Endothelial cell of coronary artery (primary cell): ENCODE measurements at places on chromosomes 4 and X. TPM values are rescaled to one million over a fixed set of nuclear protein-coding genes. Genes with fewer than 3 reads are reported as not detected.

DUX4 gene
- total RNA-seq: not detected in 2 replicates

NRK gene
- total RNA-seq: 0.18 and 0.28 TPM in 2 replicates

MAGEA1 gene
- total RNA-seq: not detected in 2 replicates

DGKK gene
- total RNA-seq: not detected in 2 replicates

GPRASP1 gene
- total RNA-seq: 0.99 and 2.2 TPM in 2 replicates

ARFIP1 gene
- 31.5 and 35.2 TPM in 2 replicates for total RNA-seq

BEND2 gene
- total RNA-seq: not detected in 2 replicates

NLGN3 gene
- 0.09 TPM in 2 replicates for total RNA-seq

TKTL1 gene
- not detected in 2 replicates for total RNA-seq

CTSO gene
- 3.6 and 5.7 TPM in 2 replicates for total RNA-seq

CENPU gene
- total RNA-seq: 7.1 and 23.0 TPM in 2 replicates

NAA11 gene
- not detected in 2 replicates for total RNA-seq

OTUD4 gene
- total RNA-seq: 21.7 and 26.1 TPM in 2 replicates

CBR4 gene
- 13.9 and 15.5 TPM in 2 replicates for total RNA-seq

LRAT gene
- under 0.01 TPM in 1 of 2 replicates, not detected in the other for total RNA-seq

ADGRA3 gene
- 17.4 and 22.1 TPM in 2 replicates for total RNA-seq

GJB1 gene
- not detected in 2 replicates for total RNA-seq

AADAT gene
- 0.81 and 1.0 TPM in 2 replicates for total RNA-seq

SERPINA7 gene
- total RNA-seq: not detected in 2 replicates

ATP8A1 gene
- total RNA-seq: 9.4 and 27.2 TPM in 2 replicates

SYP gene
- total RNA-seq: 0.09 and 0.28 TPM in 2 replicates

SSX2B gene
- total RNA-seq: not detected in 2 replicates

CCSER1 gene
- total RNA-seq: 2.3 and 4.4 TPM in 2 replicates

RBM47 gene
- total RNA-seq: 0.09 TPM in 1 of 2 replicates, not detected in the other

XIAP gene
- total RNA-seq: 40.7 and 41.0 TPM in 2 replicates

GABRE gene
- total RNA-seq: 2.6 and 9.9 TPM in 2 replicates

HSFX2 gene
- total RNA-seq: 0.18 and 0.28 TPM in 2 replicates

IL1RAPL2 gene
- total RNA-seq: not detected in 2 replicates

GAB3 gene
- 2.6 and 5.2 TPM in 2 replicates for total RNA-seq

CFAP99 gene
- total RNA-seq: under 0.01 and 0.09 TPM in 2 replicates

SPRY1 gene
- total RNA-seq: 8.7 and 18.6 TPM in 2 replicates

CENPVL1 gene
- not detected in 2 replicates for total RNA-seq

CRLF2 gene
- total RNA-seq: not detected in 2 replicates

GPRIN3 gene
- 0.66 and 3.2 TPM in 2 replicates for total RNA-seq

TIMP1 gene
- 47.3 and 361 TPM in 2 replicates for total RNA-seq

GRPR gene
- 0.09 TPM in 1 of 2 replicates, not detected in the other for total RNA-seq

EFHC2 gene
- total RNA-seq: not detected in 2 replicates

NEUROG2 gene
- not detected in 2 replicates for total RNA-seq

SLITRK2 gene
- total RNA-seq: not detected in 2 replicates

RTL9 gene
- total RNA-seq: not detected in 2 replicates

LRP2BP gene
- 0.45 and 0.47 TPM in 2 replicates for total RNA-seq

PWWP3B gene
- not detected in 2 replicates for total RNA-seq

GAGE12E gene
- not detected in 2 replicates for total RNA-seq

NONO gene
- 436 and 523 TPM in 2 replicates for total RNA-seq

CENPVL2 gene
- not detected in 2 replicates for total RNA-seq

ARHGAP36 gene
- 0.09 TPM in 1 of 2 replicates, not detected in the other for total RNA-seq

TCEAL7 gene
- total RNA-seq: 0.72 and 12.8 TPM in 2 replicates
